ENCODE measurements at places on chromosomes 2 and 18. TPM values are rescaled to one million over a fixed set of nuclear protein-coding genes. Genes with fewer than 3 reads are reported as not detected.

The GPR75 gene
- total RNA-seq, result 2.6 TPM

GRCh38 chr2:165467921-165468320 is 1.6 kb upstream of the CSRNP3 start:
- DNase-seq, result no peak

DNA sequence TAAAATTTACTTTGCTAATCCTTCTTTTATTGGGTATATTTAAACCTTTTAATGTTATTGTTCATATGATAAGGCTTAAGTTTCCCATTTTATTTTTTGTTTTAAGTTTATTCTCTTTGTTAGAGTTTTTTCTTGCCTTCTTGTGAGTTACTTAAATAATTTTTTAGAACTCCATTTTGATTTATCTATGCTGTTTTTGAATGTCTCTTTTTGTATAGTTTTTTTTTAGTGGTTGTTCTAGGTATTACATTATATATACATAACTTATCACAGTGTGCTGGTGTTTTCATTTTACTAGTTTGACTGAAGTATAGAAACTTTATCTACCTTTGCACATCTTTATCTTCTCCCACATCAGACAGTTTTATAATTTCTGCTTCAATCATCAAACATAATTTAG is 49.4 kb upstream of the TGFA start:
- DNase-seq, result no peak

DNA sequence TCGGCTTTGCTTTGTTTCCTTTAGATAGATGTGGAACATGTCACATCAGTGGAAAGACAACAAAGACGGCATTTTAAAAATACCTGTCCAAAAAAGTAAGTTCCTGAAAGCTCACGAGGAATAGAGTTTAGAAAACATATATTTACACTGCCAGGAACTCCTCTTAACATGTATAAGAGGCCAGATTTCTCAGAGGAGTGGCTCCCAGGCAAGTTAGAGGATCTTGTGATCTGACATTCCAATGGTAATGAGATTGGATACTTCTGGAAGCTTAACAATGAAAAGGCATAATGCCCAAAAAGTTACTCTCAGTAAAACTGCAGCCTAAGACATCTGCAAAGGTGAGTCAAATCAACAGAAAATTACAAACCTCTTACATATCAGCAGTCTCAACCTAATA is 77.1 kb downstream of the CYRIA start:
- DNase-seq, result no peak

DNA sequence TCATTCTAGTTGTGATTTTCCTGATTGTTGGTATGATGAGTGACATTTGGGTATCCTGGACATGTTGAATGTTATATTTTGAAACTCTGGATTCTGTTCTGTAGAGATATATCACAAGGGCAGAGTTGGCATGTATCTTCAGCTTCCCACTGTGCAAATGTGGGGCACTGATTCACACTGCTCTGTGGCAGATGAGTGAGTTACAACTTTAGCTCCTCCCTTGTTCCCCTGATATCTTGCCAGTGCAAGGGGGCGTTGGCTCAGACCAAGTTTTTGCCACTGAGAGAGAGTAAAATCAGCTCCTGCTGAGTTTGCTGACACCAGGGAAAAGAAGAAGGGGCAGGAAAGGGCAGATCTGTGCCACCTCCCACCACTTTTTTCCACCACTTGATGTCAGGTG is 199.6 kb upstream of the MMADHC start:
- DNase-seq, result no peak

- DNase-seq, result no peak
Measured at GRCh38 chr2:225452677-225453076, 53.2 kb downstream of the NYAP2 start.
